EH (cell line): ENCODE measurements at places on chromosomes 3 and 15.
A peak's percentile ranks its signal among the peaks of the same experiment; 100 is the strongest.

DNA sequence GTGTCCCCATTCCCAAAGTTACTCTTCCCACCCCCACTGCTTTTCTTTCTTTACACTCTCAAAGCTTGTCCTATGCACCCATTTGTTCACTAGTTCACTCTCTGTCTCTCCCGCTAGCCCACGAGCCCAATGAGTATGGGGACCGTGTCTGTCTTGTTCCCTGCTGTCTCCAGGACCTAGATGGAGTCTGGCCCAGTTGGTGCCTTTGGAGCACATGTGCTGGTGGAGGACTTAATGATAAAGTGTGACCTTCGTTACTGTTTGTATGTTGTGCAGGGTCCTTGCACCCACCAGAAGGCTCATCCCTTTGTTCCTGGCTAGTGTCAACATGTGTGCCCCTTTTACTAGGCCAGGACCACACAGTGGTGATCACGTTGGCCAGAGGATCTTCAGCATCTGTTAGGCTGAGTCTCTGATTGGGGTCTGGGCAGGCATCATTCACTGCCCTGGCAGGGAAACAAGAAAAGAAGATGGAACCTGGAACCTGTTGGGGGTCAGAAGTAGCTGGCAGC is 7.4 kb downstream of the CISH start:
- DNase-seq = no peak

- DNase-seq = peak; percentile 23
These were observed 118.5 kb downstream of the MFSD1 start for GRCh38 chr3:158920371-158920770.

DNA sequence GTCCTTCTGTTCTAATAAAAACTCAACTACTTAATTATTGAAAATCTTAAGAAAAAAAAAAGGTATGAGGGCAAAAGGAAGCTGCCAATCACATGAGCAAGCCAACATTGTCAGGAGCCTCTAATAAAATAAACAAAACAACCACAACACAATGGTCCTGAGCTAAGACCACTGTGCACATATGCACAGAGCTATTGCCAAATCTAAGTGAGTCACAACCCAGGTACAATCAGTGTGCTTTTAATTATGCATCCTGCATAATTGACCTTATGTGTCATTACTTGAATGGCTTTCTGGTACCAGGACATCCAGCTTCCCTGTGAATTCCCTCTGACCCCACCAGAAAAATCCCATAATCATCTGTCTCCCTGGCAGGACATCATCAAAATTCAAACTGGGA is 639.8 kb downstream of the MAGI1 start:
- DNase-seq = peak; percentile 28

DNA sequence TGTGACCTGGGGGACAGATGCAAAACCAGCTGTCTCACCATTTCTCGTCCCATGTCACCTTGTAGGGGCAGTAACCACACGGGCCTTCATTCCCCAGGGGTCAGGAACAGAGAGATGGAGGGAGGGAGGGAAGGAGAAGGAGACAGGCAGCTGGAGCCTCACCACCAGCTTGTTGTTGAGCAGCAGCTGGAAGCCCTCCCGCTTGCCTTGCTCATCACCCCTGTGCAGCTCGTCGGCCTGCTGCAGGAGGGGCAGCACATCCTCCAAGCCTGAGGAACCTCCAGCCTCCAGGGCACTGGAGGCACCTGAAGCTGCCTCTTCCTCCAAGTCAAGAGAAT is 10.3 kb downstream of the RMDN3 start:
- DNase-seq = no peak

- no peak for DNase-seq
These were observed 25.0 kb upstream of the RPP14 start for GRCh38 chr3:58281069-58281468.

DNA sequence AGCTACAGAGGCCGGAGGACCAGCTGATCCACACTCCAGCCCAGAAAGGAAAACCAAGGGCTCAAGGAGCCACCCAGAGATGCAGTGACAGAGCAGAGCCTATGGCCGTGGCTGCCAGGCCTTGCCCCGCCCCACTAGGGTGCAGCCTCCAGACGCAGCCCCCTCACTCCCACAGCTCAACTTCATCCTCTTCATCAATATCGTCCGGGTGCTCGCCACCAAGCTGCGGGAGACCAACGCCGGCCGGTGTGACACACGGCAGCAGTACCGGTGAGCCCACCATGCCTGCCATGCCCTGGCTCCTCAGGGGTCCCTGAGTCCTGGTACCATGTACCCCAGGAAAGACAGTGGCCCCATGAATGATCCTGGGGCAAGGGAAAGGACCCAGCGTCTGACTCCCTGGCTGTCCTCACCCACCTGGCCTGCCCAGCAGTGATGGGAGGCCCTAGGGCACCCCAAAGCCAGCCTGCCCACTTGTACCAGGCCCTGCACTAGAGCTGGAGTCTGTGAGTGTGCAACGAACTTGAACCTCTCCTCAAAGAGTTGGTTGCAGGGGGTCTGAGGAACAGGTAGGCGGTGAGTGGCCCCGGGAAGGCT is 24.2 kb downstream of the PTH1R start:
- no peak for DNase-seq

GRCh38 chr15:91302588-91303439 is 202.8 kb downstream of the SV2B start:
- DNase-seq = peak; percentile 62
